ENCODE measurements at places on chromosomes 1 and 21.

DNA sequence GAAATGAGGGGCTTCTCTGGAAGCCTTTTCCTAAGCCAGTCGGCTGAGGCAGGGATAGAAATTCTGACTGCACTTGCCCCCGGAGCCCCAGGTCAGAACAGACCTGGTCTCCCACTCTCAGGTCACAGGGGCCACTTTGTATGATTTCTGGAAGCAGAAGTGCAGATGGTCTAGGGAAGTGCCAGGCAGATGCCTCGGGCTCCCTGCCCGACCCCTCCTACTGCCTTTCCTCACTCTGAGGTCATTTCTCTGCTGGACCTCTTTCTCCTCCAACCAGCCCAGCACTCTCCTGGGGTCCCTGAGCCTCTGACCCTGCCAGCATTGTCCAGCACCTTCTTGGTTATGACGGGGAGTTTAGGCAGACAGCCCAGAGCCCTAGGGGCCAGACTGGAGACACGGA, 8.7 kb downstream of the RUNX3 start:
- peak; percentile 66 for DNase-seq

- no peak for DNase-seq
These were observed 24.6 kb downstream of the KCNC4 start for GRCh38 chr1:110234691-110235090.

GRCh38 chr1:104028416-104029035, 278.8 kb downstream of the AMY1C start:
- DNase-seq: no peak

- no peak for DNase-seq
These were observed 30.5 kb downstream of the TP53BP2 start for GRCh38 chr1:223815020-223815853.

DNA sequence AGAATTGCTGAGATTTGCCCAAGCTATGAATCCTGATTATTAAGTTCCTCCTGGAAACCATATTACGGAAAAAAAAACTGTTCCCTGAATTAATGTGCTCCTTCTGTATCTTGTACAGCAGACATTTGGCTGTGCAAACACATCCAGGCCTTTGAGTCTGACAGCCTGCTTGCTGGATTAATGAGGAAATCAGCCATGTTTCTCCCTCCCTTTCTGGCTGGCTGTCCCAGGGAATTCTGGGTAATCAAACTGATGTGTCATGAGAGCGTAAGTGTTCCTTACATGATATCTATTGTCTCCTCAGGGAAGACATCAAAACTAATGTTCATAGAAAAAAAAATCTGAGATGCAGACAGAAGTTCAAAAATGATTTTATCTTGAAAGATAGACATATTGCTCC, 18.8 kb downstream of the PGBD5 start:
- no peak for DNase-seq

- peak; percentile 70 for DNase-seq
These were observed 1.6 kb upstream of the METTL25B start for GRCh38 chr1:156726549-156727226.

DNA sequence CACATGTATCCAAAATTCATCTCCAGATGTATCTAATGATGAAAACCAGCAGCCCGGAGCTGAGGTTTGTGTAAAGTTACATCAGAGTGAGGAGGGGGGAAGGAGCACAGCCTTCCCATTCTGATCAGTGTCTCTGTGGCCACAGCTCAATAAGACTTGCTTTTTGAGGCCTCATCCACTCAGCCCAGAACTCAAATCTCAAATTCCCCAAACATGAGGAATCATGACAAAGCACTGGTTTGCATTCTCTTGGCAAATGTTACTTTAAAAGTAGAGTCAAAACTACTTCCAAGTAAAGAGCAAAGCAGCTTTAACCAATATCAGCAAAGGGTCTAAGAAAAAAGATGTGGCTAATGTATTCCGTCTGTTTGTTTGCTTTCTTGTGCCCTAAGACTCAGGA, 30.9 kb downstream of the CCN1 start:
- DNase-seq: no peak

DNA sequence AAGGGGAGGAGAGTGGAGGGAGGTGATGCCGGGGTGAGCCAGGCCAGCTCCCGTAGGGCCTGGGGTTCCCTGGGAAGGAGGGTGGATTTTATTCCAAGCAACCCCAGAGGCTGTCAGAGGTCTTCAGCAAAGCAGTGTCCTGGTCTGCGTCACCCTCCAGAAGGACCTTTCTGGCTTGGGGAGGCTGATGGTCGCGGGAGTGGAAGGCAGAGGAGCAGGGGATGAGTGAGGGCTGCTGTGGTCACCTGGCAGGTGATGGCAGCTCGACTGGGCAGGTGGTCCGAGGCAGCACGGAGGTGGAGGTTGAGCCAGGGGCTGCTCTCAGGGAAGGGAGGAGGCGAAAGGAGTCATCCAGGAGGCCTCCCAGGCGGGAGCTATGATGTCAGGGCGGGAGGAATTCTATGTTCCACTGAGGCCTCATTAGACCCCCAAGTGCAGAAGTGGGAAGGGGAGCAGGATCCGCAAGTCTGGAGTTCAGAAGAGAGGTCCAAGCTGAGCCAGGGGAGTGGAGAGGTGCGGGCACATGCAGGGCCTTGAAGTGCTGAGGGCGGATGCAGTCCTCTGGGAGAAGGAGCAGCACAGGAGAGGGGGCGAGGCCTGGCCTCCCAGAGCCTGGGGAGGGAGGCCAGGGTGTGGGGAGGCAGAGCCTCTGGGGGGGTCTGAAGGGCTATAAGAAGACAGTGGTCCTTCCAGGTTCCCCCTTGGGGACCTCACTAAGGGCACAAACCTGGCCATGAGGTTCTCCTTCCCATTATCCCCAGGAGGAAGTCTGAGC, 33.3 kb downstream of the BMP8A start:
- DNase-seq: no peak

DNA sequence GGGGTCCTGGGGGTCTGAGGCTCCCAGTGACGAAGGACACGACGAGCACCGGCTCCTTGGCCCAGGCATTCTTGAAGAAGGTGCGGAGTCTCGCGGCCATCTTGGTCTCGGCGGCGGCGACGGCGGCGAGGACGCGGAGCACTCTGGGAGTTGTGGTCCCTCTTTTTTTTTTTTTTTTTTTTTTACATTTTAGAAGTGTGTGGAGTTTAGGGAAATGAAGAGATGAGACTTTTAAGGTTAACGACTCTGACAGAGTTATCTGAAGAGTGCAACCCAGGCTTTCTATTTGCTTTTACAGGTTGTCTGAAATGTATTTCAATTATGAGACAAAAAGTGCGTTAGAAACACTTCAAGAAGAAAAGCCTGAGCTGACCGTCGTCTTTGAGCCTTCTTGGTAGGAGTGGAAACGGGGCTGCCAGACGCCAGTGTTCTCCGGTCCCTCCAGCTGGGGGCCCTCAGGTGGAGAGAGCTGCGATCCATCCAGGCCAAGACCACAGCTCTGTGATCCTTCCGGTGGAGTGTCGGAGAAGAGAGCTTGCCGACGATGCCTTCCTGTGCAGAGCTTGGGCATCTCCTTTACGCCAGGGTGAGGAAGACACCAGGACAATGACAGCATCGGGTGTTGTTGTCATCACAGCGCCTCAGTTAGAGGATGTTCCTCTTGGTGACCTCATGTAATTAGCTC, 9.7 kb downstream of the OR2B11 start:
- DNase-seq: peak; percentile 40

GRCh38 chr1:222053790-222054294, 312.0 kb upstream of the DUSP10 start:
- DNase-seq: no peak

DNA sequence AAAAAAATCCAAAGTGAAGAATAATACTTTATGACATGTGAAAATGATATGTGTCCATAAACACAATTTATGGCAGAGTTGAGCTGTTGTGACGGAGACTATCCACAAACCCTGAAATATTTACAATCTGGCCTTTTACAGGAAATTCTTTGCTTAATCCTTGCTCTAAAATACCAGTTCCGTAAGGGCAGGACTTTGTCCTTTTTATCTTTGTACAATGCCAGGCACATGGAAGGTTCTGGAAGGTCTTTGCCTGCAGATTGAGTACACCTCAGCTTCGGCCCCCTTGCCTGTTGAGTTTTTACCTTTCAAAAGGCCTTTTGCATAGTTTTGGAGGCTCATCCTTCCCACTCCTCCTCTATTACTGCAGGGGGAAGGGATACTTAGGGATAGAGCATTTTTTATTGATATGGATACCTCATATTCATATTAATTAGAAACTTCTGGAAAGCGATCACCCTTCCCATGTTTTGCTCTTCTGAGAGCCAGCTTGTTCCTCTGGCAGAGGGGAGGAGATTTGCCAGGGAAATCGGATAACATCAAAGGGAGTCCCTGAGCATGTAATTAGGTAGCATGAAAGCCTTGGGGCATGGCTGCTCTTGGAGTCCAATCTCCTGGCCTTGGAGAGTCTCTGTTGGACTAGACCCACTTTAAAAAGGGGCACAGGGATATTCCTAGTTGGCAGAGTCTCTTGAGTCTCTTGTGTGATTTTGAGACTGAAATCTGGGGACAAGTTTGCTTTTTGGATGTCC, 217.1 kb downstream of the KCNJ6 start:
- no peak for DNase-seq

DNA sequence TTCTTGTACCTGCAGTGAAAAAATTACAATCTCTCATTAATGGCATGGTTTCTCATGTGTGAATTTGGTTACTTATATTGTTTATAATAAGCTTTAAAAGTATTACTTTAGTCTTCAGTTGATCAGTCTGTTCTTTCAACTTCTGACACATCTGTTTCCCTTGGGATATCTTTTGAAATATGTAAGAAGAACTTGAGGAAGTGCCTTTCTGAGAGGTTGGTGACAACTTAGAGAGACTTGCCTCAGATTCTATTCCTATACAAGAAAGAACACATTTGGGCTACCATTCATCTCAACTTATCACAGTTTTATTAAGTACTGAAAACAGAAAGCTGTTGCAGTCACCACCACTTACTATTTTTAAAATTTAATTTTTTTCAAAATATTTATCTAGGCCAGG, 8.1 kb downstream of the AKNAD1 start:
- no peak for DNase-seq

DNA sequence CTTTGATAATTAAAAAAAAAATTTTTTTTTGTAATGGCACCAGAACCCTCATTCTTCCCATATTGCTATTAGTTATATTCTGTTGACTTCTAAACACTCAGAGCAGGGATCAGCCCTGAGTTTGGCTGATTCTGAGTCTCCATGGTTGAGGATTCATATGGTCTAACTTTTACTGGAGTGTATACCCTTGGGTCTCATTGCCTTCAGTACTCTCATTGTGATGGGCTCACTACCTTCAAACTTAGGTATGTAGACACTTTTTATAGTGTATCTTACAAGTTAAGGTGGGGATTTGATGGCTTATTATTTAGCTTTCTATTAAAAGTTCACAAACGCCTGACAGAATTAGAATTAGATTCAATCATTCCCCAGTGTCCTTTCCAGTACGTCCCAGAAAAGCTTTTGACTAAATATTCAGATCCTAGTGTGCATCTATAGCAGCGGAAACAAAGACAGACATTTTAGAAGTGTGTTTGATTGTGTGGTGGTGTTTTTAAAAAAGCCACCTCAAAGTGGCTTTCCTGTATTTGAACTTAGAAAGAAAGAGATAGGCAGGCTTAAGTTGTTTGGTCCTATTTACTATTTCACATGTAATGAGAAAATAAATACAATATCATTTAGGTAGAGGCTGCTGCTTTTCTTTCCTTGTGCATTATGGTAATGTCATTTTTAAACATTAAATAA, 1.4 kb downstream of the MACF1 start:
- no peak for DNase-seq

GRCh38 chr1:12631571-12631970, 12.3 kb upstream of the AADACL4 start:
- no peak for DNase-seq

DNA sequence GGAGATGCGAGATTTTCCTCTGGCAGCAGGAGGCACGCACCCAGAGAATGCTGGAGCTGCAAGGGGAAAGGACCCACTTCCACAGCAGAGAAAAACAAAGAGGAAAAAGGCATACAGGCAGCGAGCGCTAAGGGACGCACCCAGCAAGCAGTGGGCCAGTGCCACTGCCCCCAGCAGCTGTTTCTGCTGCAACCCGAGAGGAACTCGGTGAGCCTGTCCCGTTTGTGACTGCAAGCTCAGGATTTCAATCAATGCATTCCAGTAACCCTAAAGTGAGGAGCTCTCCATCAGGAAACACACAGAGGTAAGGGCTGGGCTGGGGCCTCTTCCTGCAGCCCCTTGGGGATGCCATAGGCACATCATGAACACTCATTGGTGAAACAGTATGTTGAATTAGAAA, 58.7 kb downstream of the ACP6 start:
- no peak for DNase-seq

DNA sequence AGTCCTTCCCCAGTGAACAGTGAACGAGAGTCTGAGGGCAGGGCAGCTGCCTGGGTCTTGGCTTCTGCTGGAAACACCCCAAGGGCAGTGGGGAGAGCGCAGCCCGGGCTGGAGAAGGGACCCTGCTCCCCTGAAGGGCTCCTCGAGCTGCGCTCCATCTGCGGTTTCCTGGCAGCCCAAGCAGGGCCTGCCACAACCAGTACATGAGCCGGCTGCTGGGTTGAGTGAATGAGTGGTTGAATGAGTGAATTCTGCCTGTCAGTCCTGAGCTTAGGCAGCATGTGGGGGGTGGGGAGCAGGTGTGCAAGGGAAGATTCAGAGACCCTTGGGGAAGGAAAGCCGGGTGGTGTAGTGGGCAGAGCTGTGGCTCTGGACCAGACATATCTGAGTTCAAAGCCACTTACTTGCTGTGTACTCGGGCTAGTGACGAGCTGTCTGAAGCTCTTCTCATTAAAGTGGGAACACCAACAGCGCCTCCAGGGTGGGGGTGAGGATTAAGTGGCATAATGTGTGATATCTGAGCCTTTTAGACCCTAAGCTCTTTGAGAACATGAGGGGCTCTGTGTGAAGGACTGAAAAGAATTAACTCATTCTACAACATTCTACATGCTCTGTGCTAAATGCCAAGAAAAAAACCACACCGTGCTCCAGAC, 3.7 kb downstream of the OPRD1 start:
- no peak for DNase-seq

DNA sequence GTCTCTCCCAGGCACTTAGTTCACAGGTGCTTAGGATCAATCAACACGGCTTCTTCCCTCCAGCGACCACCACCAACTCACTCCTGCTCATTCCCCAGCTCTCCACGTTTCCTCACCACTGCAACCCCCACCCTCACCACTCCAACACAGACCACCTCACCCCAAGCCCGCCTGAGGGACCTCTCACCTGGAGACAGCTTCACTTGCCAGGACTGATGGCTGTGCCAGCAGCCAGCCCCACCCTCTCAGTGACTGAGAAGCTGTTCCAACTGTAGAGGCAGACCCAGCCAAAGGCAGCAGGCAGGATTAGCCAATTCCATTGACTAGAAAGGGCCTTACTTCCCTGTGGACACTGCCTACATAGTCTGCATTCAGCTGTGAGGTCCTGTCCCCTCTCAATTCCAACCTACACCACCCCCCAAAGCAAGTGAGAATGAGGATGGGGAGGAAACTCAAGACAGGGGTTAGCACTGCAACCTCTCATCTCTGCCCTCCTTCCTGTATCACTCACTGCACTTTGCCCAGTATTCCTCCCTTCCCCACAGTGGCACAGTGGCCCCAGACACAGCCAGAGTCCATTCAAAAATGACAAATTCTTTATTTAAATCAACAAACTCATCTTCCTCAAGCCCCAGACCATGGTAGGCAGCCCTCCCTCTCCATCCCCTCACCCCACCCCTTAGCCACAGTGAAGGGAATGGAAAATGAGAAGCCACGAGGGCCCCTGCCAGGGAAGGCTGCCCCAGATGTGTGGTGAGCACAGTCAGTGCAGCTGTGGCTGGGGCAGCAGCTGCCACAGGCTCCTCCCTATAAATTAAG, 7.6 kb downstream of the TAGLN2 start:
- no peak for DNase-seq

- no peak for DNase-seq
These were observed 323.4 kb upstream of the CAMK1G start for GRCh38 chr1:209260136-209260535.
